COR-L47 (cell line): ENCODE measurements at places on chromosomes 7 and 10.

- DNase-seq, result no peak
Measured at GRCh38 chr10:11533328-11533781, 78.1 kb downstream of the USP6NL start.

GRCh38 chr7:148700661-148701064 is 2.0 kb downstream of the CUL1 start:
- DNase-seq, result no peak

- DNase-seq, result no peak
Measured at GRCh38 chr10:32386623-32387260, 39.8 kb upstream of the EPC1 start.

DNA sequence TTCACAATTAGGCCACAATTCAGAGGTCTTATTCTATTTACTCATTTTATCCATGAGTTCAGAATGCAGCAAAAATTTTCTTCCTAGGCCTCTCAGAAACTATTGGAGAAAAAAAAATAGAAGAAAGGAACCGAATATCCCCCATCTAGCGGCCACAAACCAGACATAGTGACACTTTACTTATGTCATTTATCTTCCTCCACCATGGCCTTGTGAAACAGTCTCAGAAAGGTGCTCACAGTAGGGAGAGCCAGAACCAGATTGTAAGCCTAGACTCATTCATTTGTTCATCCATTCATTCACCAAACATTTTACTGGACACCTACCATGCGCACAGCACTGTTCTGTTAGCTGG is 16.0 kb downstream of the CREB3L2 start:
- no peak for DNase-seq

DNA sequence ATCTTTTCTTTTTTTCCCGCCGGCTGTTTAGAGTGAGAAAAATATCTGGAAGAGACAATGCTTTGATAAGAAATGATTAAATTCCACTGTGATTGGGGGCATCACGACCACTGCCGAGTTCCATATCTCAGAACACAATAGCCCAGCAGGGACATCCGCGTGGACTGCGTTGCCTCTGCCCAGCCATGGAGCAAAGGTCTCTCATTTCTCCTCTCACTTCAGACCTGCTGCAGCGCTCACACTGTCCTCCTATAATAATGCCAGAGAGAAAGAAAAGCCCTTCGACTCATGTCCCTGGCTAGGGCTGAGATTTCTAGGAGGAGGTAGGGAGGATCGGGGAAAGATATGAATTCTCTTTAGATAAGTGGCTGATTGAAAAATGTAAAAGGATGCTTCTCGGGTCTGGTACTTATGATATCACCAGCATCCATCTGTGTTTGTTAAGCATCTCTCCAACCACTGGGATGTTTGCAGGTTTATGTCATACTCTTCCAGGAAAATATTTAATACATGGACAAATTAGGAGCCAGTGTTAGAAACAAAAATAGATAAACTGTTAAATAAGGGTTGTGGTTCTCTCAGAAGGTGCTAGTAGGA is 472.9 kb upstream of the AKR1E2 start:
- no peak for DNase-seq

DNA sequence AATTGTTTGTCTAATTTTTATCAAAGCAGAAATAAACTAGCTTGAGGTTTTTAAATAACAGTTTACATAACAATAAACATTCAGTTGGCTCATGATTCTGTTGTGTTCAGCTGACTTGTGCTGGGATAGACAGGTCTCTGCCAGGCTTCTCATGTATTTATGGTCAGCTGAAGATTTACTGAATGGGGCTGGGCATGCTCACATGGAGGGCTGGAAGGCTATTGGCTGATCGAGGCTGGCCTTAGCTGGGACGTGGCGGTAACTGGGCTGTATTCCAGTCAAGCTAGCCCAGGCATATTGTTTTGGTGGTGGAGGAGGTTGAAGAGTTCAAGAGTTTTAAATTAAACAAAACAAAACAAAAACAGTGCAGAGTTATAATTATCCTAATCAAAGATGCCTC is 251.0 kb upstream of the MTPN start:
- peak; percentile 68 for DNase-seq

GRCh38 chr10:123042708-123043408 is 34.1 kb downstream of the ACADSB start:
- no peak for DNase-seq

GRCh38 chr7:82018226-82018625 is 248.4 kb upstream of the HGF start:
- no peak for DNase-seq

DNA sequence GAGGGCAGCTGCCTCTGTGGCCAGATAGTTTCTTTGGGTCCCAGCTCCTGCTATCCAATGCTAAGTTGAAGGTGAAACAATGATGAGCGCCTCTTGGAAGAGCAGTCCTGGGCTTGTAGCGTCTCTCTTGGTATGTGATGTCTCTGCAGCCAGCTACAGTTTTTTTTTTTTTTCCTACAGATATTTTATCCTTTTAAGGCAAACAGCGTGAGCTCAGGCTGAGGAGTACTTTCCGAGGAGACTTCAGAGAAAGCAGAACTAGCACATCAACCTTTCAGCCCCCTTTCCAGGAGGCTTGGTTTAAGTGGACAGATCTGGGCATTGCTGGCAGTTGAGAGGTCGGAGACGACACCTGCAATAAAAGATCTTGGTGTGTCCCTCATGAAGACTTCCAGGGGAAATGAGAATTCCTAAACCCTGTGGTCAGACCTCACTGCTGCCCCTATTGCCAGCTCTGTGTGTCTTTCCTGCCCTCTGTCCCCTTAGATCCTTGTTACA is 9.1 kb downstream of the PRKG1 start:
- DNase-seq, result no peak

- DNase-seq, result no peak
Measured at GRCh38 chr7:128037081-128037480, 5.8 kb upstream of the LRRC4 start.

GRCh38 chr7:64934478-64934877 is 31.4 kb downstream of the ZNF273 start:
- DNase-seq, result no peak

GRCh38 chr7:77467408-77467807 is 51.3 kb upstream of the GSAP start:
- DNase-seq, result no peak

DNA sequence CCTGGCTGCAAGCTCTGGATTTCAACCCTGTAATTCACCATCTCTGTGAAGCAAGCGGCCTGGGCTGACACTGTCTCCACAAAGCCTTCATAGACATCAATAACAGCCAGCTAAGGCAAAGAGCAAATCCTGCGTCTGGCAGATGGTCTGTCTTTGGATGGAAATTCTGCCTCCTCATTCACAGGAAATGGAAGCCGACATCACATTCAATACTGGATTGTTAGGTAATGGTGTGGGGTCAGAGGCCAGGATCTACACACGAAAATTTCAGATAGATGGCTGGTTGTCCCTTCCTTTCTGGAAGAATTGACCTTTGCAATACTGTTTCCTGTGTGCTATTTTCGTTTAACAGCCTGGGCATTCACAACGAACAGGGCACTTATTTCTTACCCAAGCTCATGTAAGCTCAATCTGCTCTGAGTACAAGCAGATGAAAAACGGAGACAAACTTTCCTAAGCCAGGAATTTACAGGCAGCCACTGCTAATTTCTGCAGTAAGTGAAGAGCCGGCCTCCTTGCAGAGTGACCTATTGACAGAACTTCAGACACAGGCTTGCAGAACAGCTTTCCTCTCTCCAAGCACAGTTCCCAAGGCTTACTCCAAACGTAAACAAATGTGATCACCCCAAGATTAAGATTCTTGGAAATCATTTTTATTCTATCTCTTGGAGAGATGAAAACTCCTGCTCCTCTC is 3.1 kb upstream of the ADAM12 start:
- no peak for DNase-seq

DNA sequence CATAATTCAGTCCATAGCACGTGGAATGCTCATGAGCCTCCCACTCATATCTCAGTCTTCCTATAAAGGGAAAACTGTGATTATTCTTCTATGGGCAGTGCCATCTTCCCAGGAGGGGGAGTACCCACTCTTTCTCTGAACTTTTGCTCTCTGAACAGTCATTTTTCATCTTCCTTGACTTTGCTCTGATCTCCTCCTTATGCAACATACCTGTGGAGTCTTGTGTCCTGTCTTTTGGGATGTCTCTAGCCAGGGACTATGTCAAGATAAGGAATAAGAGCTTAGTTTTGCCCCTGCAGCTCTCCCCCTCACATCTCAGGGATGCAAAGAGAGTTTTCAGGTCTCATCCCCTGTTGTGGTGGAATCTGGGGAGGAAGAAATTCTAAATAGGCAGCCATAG is 27.6 kb downstream of the LSMEM1 start:
- DNase-seq, result no peak

DNA sequence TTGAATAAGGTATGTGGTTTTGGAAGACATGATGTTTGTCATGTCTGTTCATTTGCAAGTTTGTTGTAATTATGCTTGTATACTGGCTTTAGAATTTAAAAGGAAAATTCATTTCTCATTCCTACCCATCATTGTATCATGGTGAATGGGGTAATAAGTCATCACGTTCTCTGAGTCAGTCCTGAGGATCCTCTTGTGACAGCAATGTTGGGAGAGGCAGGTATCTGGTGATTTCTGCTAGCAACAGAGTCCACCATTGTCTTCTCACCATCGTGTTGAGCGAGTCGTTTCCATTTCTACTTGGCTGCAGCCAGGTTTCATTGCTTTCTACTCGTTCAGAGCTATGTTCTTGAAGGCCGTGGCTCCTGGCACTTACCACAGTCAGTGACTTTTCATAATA is 16.3 kb downstream of the CUL1 start:
- no peak for DNase-seq

GRCh38 chr10:113689057-113689456 is 9.3 kb downstream of the CASP7 start:
- DNase-seq, result no peak

GRCh38 chr10:53071505-53072125 is 299.0 kb upstream of the MBL2 start:
- DNase-seq, result no peak

- no peak for DNase-seq
Measured at GRCh38 chr7:47804767-47805545, 143.3 kb downstream of the PKD1L1 start.

- peak; percentile 12 for DNase-seq
Measured at GRCh38 chr10:11106621-11107374, 89.1 kb downstream of the CELF2 start.

GRCh38 chr10:13100349-13101294 is 659 bp downstream of the OPTN start:
- DNase-seq, result no peak

DNA sequence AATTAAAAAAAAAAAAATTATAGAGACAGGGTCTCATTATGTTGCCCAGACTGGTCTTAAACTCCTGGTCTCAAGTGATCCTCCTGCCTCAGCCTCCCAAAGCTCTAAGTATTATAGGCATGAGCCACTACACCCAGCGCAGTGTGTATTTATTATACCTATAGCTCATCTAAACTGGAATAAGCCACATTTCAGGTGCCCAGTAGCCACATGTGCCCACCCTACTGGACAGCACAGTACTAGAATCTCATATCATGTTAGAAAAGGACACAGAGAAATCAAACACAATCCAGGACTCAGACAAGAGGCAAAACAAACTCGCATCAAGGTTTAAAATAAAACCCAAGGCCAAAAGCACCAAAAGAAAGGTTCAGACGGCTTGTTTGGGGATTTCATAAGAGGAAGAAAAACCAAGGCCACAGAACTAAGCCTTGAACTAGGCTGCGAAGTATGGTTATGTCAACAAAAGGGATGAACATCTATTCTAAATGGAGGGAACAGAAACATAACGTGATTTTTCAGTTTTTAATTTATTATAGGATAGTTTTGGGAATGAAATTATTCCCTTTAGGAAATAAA is 32.3 kb downstream of the SLC16A9 start:
- DNase-seq, result no peak
